ENCODE measurements at places on chromosomes 13 and 19.

GRCh38 chr19:41883463-41883820 is 458 bp downstream of the ARHGEF1 start:
- DNase-seq = no peak

GRCh38 chr13:92188574-92188973 is 790.2 kb downstream of the GPC5 start:
- no peak for DNase-seq

DNA sequence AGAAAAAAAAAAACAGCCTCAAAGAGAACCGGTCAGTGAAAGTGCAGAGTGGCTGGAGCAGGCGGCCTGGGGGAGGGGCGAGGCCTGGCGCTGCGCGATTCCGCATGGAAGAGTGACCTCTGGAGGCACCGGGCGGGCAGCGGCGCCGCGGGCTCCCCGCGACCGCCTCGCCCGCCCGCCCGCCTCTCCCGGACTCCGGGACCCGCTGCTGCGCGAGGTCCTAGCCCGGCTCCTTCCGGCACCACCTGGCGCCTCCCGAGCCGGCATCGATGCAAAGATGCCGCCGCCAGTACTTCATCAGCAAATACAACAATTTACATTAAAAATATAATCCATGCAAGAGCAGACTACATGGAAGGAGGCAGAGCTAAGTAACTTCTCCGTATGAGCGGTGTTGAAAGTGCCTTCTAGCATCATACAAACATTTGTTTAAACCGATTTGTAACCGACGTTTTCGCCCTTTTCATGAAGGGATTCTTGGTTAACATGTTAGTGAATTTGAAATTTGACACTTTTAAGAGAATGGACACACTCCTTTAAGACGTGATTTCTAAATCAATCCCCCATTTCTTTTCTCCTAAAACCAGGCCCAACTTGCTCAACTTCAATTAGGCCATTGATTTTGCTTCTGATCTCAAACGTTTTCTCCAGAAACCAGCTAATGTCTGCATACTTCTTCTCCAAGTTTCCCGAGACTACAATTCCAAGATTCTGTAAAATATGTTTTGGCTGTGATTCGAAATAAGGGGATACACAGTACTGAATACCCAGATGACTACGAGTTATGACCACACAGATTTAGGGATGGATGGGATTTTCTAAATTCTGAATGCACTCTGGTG is 2.1 kb downstream of the EFNB2 start:
- peak; percentile 69 for DNase-seq

GRCh38 chr19:18304208-18304457 is 18.7 kb downstream of the LSM4 start:
- no peak for DNase-seq

DNA sequence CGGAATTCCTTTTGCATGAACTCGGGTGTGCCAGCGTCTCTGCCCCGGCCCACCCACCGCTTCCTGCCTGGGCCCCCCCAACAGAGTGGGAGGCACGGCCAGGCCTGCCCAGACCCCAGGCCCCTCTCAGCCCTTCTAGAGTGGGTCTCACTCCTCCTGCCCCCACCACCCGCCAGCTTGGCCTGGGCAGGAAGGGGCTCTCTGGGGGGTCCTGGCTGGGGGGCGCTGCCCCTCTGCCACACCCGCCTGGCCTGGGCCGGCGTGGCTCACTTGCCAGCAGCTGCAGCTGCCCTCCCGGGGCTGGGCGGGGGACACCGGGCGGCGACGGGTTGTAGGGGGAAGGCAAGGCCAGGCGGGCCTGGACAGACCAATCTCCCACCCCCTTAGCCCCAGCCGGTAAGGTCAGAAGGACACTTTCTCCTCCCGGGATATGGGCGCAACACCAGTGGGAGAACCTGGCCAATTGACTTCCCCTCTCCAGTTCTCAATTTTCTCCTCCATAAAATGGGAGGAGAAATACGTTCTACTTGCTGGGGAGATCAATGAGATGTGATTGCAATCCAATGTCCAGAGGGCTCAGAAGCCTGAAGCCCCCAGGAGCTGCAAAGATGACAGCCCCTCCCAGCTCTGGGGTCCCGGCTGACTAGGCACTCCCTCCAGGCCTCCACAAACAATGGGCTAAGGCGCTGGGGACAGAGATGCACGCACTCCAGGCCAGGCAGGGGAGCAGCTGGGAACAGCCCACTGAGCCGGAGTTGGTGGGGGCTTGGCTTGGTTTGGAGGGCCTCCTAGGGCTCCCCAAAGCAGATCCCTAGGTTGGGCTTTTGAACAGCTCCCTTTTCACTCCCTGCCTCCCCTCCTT is 2.4 kb downstream of the CRLF1 start:
- no peak for DNase-seq

- DNase-seq = no peak
These were observed 13.5 kb downstream of the ATP7B start for GRCh38 chr13:51997641-51998330.

- DNase-seq = peak; percentile 65
These were observed 151.3 kb downstream of the CYSLTR2 start for GRCh38 chr13:48804821-48805601.

DNA sequence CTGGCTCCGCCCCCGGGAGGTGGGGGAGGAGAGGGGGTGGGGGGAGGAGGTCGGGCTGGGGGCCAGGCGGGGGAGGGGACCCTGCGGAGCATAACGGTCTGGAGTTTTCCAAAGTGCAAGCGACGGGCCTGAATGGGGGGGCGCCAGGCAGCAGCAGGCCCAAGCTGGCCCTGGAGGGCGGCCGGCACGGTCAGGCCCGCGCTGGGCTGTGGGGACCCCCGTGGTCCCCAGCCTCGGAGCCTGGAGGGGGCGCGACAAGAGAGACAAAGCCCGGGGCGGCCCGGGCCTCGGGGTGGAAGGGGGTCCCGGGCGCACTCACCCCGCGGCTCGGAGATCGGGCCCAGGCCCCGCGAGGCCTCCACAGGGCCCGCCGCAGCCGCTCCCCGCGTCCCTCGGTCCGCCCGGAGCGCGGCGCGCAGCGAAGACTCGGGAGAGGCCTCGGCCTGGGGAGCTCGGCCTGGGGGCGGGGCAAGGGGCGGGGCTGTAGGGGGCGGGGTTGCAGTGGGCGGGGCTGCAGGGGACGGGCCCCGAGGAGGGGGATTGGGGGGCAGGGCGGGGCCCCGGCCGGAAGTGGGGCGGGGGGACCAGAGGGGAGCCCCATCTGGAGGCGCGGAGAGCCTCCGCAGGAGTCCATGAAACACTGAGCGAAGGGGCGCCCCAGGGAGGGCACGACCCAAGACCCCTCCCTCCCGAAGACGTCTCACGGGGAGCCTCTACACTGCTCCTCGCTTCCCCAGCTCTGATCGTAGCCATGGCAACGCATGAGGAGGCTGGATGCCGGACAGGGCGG is 47.6 kb downstream of the PTPRS start:
- peak; percentile 52 for DNase-seq

DNA sequence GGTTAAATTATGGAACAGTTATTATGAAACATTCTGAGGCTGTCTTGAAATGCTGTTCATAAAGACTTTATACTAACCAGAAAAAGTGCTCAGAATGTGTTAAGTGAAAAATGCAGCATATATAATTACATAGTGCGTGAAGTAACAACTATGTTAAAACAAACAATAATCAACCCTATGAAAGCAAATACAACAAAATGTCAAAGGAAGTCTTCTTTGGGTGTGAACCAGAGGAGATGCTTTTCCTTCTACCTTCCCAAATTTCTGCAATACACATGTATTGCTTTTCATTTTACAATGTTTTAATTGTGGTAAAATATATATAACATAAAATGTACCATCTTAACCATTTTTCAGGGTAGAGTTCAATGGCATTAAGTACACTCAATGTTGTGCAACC is 45.7 kb downstream of the F2RL3 start:
- DNase-seq = no peak

- peak; percentile 10 for DNase-seq
These were observed 17.1 kb downstream of the UCHL3 start for GRCh38 chr13:75566658-75567057.

DNA sequence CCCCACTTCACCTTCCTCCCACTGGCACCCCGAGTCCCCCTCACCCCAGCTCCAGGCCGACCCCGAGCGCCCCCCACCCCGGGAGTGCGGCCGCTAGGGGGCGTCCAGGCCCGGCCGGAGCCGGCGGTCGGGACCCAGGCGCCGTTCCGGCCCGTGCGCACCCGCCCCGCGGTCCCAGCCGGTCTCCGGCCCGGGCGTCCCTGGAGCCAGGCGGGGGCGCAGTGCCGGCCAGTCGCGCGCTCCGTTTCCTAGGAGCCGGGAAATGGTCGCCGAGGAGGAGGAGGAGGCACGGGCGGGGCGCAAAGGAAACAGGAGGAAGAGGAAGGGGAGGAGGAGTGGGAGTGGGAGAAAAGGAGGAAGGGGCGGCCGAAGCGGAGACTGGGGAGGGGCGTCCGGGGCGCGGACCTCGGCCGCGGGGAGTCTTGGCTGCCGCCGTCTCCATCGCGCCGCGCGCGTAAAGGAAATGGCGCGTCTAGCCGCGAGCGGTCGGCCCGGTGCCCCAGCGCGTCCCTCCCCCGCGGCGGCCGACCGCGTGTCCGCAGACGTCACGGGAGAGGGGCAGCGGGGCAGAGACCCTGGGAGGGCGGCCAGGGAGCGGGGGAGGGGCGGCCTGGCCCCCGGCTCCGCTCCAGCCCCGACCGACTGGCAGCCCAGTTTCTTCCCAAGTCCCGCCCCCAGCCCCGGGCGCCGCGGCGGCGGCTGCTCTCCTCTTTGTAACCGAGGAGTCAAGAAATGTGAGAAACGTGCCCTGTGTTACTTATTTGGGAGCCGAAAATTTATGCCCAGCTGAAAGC is 1.1 kb upstream of the KCTD15 start:
- peak; percentile 76 for DNase-seq

- DNase-seq = no peak
These were observed 75.7 kb downstream of the DPF1 start for GRCh38 chr19:38148337-38148736.

DNA sequence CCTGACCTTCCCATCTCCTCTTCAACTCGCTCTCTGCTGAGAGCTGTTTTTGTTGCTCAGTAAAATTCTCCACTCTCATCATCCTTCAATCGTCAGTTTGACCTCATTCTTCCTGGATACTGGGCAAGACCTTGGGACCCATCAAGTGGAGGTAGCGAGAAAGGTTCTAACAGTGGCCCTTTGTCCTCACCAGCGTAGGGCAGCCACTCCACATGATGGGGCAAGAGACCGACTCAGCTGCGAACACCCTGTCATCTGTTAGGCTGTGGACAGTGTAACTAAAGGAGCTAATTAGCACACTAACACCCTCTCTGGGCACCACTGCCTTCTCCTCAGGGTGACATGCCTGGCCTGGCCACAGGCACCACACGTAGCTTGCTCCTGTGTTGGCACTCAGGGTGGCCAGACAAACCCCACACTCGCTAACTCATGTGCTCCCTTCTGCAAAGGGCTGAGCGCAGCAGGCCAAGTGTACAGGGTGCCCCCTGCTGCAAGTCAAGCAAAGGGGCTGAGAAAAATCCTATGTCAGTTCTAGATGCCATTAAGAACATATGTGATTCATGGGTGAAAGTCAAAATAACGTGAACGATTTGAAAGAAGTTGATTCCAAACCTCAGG is 1216.0 kb downstream of the SLITRK5 start:
- DNase-seq = no peak

- DNase-seq = no peak
These were observed 27.4 kb downstream of the IRS2 start for GRCh38 chr13:109758937-109759480.

GRCh38 chr19:14164724-14165493 is 28.5 kb upstream of the ASF1B start:
- DNase-seq = no peak

GRCh38 chr19:2782329-2782935 is 641 bp downstream of the SGTA start:
- no peak for DNase-seq

DNA sequence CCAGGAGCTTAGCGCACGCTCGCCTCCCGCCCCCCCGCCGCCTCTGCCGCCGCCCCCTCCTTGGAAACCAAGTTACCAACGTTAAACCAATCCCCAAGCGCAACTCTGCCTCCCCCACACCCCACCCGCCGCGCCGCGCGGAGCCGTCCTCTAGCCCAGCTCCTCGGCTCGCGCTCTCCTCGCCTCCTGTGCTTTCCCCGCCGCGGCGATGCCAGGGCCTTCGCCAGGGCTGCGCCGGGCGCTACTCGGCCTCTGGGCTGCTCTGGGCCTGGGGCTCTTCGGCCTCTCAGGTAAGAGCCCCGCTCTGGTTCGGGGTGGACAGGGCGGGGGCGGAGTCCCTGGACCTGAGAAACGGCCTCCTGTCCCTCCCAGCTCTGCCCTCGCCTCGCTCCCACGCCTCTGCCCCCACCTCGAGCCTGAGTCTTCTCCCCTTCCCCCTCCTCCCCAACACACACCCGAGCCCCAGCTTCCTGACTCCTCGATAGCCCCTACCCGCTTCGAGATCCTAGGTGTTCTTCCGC is at the start of gene ICAM5:
Gene ICAM5 (plus strand): TSS at position 117 of the 521 bp plus-strand sequence. CDS start 92 bp downstream, at position 209.
- no peak for DNase-seq

DNA sequence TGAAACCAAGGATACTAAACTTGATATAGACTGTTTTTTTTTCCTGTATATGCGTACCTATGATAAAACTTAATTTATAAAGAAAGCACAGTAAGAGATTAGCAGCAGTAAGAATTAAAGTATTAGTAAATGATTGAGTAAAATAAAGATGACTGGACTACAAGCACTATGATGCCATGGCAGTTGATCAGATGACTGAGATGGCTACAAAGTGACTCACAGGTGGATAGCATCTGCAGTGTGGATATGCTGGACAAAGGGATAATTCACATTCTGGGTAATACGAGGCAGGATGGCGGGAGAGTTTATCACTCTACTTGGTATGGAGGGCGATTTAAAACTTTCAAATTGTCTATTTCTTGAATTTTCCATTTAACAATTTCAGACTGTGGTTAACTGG is 11.8 kb downstream of the HTR2A start:
- no peak for DNase-seq

GRCh38 chr19:50546527-50547221 is 21.6 kb downstream of the LRRC4B start:
- DNase-seq = no peak

- DNase-seq = peak; percentile 87
These were observed 240.3 kb downstream of the DCT start for GRCh38 chr13:94239135-94239534.

DNA sequence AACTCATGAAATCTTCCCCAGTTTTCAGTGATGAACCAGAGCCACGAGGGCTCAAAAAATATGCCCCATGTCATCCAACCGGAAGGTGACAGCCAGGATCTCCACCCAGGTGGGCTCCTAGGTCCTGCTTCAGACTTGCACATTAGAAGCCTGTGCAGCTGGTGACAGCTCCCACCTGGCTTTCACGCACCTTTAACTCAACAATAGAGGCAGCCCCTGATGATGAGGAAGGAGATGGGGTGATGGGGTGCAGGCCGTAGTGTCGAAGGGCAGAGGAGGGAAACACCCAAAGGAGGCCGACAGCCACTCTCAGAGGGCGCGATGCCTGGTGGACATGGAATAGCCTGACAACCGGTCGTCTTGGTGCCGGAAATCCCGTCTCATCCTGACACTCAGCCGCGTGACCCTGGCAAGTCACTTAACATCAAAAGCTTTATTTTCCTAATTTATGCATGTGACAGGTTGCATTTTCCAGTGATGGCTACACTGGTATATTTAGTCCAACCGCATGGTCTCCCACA is 118.0 kb downstream of the SOX1 start:
- no peak for DNase-seq

GRCh38 chr19:42121036-42121621 is 11.1 kb downstream of the POU2F2 start:
- DNase-seq = no peak

All from astrocyte (in vitro differentiated cells and primary cell).